ENCODE measurements at places on chromosomes 12 and 14.

- no peak for DNase-seq
Observed at GRCh38 chr14:42140831-42141279, 534.2 kb downstream of the LRFN5 start.

- no peak for DNase-seq
Observed at GRCh38 chr12:69996241-69996640, 171.2 kb downstream of the MYRFL start.

- DNase-seq, result no peak
Observed at GRCh38 chr12:57151741-57152630, 4.6 kb upstream of the LRP1-AS start.

- DNase-seq, result no peak
Observed at GRCh38 chr12:99389751-99390150, 257.8 kb upstream of the GARIN6 start.

- no peak for DNase-seq
Observed at GRCh38 chr14:69664865-69665526, 53.6 kb downstream of the SUSD6 start.

DNA sequence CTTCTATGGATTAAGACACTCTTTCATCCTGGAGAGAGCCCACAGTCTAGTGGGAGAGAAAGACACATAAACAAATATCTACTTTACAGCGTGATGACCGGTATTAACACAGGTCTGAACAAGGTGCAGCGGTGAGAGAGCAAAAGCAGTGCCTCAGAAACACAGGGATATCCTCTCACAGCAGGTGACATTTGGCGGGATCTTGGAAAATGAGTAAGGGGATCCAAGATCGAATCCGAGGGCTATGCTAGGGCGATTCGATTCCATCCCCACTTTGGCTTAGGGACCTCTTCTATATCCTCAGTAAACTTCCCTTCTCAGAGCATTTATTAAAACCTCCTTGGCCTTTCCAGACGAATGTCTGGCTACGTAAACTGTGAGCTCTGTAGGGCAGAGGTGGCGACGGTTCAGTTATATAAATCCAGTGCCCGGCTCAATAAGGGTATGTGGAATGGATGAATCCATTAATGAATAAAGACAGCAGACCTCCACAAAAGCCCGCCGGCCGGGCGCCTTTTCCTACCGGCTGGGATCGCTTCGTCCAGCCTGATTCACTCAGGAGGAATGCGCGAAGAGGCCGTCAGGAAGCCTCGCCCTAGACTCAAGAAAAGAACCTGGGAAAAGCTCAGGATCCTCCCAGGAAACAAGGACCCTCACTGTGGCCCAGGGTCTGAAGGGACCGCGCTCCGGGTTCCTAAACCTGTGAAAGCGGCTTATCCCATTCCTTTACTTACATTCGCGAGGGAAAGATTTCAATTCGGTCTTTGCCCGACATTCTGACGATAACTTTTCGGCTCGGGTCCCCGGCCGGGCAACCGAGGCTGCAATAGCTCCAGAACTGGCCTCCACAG lies 455 bp downstream of the ATP6V1D start:
- DNase-seq, result no peak

- DNase-seq, result no peak
Observed at GRCh38 chr14:77738559-77739250, 22.3 kb downstream of the SNW1 start.

DNA sequence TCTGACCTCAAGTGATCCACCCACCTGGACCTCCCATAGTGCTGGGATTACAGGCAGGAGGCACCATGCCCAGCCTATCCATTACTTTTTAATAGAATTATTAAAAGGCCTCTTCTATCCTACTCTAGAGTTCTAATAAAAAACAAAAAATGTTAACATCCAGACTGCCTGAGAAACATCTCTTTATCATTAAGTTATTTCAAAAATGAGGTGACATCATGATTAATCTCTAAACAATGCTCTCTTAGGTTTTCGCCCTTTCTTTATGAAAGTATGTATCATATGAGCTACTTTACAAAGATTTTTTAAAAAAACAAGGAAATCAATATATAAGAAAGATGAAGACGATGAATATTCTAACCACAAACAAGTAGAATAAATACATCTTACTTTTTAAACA lies 52.6 kb downstream of the FGD6 start:
- no peak for DNase-seq

DNA sequence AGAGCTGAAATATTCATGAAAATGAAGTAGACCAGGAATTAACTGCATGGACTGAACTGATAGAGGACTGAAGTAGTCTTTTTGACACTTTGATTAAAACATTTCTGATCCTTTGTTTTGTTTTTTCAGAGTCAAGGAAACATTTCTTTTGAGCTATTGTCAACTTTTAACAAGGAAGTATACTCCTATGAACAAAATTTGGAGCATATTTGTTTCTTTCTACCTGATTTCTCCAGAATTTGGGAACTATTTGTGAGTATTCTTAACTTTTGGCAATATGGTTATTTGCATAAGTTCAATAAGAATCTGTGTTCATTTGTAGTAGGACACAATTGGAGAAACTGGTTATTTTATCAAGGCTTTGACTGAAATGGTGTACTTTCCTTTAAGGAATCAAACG lies 71.3 kb upstream of the HECTD1 start:
- DNase-seq, result no peak

- DNase-seq, result peak; percentile 43
Observed at GRCh38 chr12:57240066-57240921, 10.7 kb downstream of the STAC3 start.

GRCh38 chr12:106633451-106633823 lies 50.6 kb downstream of the RFX4 start:
- no peak for DNase-seq

- DNase-seq, result no peak
Observed at GRCh38 chr14:20002319-20002718, 356 bp downstream of the OR4Q2 start.

- DNase-seq, result no peak
Observed at GRCh38 chr14:51139121-51139681, 44.3 kb upstream of the TRIM9 start.

- no peak for DNase-seq
Observed at GRCh38 chr14:51996148-51996746, 6.9 kb downstream of the RTRAF start.

DNA sequence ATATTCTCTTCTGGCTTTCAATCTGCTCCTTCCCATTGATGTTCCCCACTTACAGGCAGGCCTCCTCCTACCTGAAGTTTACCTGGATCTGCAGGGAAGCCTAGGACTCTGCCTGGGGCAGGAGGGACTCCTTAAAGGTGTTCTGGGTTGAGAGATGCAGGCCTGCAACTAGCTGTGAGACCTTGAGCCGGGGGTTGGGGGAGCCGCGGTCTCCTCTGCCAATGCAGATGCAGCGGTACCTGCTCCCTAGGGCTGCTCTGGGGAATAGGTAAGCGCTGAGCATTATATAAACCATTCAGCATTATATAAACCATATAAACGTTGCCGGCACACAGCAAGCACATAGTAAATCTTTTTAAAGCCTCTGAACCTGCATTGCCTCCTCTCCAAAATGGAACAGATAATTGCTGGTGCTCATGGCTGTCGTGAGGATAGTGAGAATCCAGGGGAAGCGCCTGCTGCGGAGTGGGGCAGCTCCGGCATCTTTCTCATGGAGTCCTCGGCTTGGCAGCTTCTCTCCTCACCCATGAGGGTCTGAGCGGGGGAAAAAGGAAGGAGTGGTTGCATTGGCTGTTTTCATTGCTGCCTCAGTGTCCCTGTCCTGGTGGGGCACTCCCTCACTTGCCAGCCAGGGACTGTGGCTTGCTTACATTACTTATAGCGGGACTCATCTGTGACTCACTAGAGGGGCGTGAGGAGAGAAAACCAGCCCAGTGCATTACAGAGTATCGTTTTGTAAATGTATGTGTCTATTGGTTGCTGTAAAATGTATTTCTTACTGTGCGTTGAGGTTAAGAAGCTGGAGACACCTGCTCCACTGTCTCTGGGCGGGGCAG lies 12.5 kb upstream of the KRT80 start:
- no peak for DNase-seq

DNA sequence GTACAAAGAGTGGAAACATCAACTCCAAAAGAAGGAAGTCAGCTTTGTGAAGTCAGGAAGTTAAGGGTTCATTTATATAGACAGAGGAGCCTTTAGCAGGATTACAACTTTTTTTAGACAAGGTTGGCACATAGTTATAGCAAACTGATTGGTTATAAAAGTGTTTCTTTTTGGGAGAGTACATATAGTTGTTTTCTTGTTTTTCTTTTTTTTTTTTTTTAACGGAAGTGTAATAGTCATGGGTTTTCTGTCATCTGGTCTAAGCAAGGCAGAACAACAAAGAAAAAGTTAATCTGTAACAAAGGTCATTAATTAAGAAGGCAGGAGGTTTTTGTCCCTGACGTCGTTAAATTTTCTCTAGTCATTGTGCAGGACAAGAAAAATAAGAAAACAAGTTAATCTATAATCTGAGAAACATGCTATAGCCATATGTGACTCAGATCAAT lies 13.0 kb upstream of the MFAP5 start:
- DNase-seq, result no peak

DNA sequence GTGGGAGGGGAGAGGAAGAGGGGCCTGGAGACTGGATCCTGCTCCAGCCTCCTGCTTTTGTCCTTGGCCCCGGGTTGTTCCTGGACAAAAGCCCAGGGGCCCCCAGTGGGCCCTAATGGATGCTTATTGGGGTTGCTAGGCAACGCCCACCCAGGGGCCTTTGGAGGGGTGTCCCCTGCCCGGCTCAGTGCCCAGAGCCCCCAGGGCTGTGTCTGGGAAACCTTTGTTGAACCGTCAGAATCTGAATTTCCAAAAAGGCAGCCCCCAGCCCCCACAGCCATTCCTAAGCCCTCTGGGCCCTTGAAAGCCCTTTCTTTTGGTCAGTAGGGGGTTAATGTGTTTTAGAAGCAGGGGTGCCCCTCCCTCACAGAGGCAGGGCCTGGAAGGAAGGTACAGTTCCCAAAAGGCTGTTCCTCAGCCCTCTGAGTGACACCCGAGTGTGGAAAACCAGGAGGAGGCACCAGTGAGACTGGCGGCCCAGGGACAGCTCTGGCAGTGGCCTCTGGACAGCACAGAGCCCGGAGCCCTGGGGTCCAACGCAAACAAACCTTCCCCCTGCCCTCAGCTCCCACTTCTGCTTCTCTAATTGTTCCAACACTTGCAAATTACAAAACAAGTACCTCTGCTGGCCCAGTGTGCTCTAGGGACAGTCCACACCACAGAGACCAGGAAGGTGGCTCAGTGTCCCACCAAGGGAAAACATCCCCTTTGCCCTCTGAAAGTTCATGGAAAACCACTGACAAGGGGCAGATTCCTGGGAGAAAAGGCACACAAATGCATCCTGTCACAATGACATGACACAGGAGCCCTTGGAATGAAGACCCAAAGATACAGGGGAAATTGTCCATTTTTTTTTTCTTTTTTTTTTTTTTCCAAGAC lies 19.4 kb downstream of the HHIPL1 start:
- no peak for DNase-seq

- DNase-seq, result no peak
Observed at GRCh38 chr14:75630695-75631452, 29.8 kb downstream of the ERG28 start.

DNA sequence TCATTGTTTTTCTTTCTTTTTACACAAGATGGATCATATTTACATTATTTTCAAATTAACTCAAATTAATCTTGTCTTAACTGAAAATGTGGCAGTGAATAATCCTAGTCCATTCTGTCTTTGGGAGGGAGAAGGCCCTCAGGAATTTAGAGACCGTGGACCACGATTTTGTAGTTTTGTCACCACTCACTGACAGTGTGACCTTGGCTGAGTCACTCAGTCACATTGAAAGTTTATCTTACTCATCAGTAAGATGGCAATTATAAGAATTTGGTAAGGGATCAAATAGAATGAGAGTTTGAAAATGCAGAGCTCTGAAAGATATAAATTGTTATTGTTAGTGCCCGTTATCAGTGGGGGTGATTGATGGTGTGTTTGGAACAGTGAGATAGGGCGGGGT lies 16.4 kb downstream of the FOXJ2 start:
- DNase-seq, result no peak

- DNase-seq, result no peak
Observed at GRCh38 chr14:73295198-73295796, 58.0 kb downstream of the PAPLN start.

- no peak for DNase-seq
Observed at GRCh38 chr12:59834659-59835474, 239.0 kb downstream of the SLC16A7 start.

DNA sequence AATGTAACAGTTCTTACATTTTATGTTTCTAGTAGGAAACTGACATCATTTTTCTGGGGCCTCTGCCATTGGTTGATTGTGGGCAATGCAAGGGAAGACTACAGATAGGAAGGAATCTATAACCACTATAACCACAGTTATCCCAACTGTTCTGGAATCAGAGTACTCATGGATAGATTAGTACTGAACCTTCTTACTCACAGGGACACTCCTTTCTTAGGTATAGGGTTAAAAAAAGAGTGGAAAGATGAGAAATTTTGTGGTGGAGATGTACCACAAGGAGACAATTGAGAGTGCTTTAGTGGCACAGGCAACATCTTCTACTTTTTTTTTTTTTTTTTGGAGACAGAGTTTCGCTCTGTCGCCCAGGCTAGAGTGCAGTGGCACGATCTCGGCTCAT lies 21.0 kb downstream of the TMEM116 start:
- no peak for DNase-seq

DNA sequence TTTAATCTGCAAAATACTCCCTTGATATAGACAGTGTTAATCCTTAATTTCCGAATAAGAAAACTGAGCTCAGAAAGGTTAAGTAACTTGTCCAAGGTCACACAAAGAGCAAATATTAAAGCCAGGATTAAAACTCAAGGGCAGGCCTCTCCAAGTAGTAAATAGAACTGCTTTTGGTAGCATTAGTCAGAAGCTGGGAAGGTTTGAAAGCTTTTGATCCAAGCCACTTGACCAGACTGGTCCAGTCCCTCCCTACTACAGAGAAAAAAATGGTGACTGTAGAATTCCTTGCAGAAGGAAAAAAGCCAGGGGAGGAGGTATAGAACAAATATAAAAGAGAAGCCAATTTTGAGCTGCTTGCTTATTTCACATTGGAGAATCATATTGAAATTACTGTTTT lies 111.5 kb downstream of the NT5DC3 start:
- no peak for DNase-seq

DNA sequence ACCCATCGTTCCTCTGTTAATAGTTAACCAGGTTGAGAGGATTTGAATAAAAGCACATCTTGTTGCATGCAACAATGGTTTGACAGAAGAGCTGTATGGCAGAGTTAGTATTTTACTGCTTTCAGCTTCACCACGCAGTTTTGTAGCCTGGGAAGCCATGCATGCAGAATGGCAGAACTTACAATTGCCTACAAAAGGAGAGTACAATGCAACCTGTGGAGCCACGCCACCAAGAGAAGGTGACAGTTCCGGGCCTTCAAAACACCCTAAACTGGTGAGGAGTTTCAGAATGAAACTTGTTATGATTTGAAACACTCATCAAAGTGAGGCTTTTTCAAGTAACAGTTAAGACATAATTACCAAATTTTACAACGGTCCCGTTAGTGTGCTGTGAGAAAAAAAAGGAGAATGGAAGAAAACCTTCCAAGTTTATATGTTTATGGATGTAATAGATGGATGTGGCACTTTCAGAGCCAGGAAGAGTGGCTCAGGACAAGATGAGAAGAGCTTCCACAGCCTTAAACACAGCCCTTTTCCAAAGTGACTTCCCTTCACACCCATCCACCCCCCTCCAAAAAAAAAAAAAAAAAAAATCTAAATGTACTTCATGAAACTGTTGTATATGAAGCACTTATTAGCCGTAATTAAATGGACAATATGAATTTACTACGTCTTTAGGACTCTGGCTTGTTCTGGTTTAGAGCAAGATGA lies 158.7 kb downstream of the EGLN3 start:
- no peak for DNase-seq

All from stimulated activated CD8-positive, alpha-beta memory T cell treated with anti-CD3 and anti-CD28 coated beads, Interleukin-7, amount 100 ng/mL, for 1 hour (primary cell).